ENCODE measurements at places on chromosomes 13 and 19.

DNA sequence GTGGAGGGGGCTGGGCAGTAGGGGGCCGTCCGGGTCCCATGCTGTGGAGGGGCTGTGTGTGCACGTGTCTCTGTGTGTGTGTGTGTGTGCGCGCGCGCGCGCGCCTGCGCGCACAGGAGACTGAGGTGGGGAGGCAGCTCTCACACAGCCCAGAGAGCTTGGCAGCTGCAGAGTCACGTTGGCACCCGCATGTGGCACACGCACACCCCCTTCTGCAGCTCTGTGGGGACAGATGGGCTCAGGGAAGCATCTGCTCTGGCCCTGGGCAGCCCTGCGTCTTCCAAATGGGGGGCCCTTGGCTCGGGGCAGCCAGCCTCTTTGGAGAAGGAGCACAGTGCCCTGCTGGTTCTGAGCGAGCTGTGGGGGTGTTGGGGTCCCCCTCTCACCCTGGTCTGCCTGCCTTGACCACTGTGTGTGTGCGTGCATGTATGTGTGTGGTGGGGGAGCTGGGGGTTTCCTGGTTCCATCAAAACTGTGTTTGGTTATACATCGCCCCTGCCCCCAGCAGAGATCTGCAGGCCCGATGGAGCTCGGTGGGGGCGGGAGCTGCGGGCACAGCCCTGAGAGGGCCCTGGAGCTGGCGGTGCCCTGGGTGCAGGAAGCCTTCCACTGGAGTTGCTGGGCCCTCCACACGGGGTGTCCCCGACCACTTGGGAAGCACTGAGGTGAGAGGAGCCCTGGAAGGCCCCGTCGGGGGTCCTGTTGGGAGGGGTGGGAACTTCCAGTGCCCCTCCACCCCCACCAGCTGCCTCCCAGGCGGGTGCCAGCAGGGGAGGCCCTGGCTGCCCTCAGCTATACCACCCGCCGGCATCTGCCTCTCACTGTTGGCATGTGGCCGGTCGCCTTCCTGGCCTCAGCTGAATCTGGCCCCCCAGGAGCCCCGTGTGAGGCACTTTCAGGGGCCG is 67.1 kb downstream of the KDM4B start:
- DNase-seq = no peak

DNA sequence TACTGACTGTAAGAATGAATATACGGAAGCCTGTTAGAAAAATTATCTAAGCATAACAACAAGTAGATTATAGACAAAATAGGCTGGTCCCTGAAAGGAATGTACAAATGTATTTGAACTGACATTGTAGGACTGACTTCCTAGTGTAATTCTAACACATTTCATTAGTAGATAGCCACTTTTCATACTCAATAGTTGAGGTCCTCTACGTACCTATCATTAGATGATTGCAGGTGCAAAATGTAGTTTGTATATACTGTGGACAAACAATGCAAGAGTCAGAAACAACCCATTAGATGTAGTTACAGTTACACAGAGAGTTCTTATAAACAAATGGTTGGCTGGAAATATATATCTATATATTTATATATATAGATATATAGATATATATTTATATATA is 402.3 kb upstream of the SLITRK6 start:
- DNase-seq = no peak

GRCh38 chr13:113634279-113635047 is 23.5 kb downstream of the ATP4B start:
- no peak for DNase-seq

DNA sequence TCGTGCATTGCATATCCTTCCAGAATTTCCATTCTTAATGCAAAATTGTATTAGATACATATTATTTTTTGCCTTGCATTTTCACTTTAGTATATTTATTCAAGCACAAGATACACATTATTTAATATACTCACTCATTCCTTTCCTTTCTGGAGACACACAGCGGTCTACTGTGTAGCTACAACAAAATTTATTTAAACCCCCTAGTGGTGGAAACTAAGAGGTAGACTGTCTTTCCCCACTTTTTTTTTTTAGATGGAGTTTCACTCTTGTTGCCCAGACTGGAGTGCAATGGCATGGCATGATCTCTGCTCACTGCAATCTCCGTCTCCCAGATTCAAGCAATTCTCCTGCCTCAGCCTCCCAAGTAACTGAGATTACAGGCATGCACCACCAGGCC is 2040.3 kb upstream of the PCDH20 start:
- no peak for DNase-seq

GRCh38 chr19:46926170-46927071 is 65.6 kb downstream of the ARHGAP35 start:
- DNase-seq = no peak

GRCh38 chr19:44648631-44649251 is 5.0 kb downstream of the PVR start:
- no peak for DNase-seq

- no peak for DNase-seq
Measured at GRCh38 chr19:15296353-15296752, 36.0 kb downstream of the BRD4 start.

GRCh38 chr19:15118248-15118647 is 11.0 kb downstream of the SYDE1 start:
- no peak for DNase-seq

DNA sequence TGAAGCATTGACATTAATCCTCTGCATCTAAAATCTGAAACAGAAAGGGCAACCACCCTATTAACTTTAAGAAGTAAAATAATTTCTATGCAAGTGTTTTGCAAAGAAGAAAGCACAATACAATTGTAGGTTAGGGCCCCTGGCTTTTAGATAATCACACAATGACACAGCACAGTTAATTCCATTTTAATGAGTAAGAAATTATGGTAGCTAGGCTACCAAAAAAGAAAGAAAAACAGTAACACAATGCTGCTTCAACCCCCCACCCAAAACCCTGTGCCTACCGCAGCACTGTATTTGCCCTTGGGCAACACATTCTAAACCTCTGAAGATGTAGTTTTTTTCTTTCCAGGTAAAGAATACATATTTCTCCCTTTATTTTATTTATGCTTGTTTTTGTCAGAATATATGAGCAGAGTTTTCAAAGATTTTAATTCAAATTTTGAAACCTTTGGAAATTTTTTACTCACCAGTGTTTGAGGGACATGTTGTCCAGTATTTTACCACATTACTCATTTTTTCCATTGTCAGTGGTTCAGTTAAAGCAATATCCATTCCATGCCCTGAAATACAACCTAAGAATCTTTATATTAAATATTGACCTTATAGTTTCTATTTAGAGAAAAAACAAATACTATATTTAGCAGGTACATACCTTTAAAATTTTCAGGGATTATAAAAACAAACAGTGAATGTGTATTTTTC is 21.1 kb downstream of the SOHLH2 start:
- no peak for DNase-seq

DNA sequence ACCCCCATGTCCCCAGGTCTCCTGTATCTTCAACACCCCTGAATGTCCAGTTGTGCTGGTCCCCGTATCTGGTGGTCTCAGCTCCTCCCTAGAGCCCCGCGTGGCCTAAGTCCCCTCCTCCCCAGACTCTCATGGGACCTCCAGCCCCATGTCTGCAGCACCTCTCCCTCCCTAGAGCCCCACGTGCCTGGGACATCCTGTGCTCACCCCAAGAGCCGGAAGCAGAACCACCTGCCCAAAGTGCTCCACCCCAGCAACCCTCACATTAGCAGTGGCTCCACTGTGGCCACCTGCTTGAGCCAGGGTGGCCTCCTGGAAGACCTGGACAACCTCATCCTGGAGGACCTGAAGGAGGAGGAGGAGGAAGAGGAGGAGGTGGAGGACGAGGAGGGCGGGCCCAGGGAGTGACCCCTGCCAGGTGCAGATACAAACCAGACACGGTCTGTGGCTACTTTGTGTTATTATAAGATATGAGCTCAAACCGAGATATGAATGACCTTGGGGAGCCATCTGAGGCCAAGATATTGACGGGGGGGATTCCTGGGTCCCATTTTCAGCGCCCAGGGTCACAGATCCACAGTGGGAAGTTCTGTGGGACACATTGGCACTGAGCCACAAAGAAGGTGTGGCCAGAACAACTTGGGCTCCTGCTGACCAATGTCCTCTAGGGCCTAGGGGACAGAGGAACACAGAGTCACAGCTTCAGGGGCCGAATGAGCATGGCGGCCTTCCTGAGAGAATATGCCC is 6.0 kb downstream of the SHFL start:
- DNase-seq = no peak

- DNase-seq = no peak
Measured at GRCh38 chr13:110044551-110045111, 258.2 kb upstream of the IRS2 start.

GRCh38 chr19:6041991-6042481 is 64.1 kb upstream of the RANBP3 start:
- DNase-seq = no peak

DNA sequence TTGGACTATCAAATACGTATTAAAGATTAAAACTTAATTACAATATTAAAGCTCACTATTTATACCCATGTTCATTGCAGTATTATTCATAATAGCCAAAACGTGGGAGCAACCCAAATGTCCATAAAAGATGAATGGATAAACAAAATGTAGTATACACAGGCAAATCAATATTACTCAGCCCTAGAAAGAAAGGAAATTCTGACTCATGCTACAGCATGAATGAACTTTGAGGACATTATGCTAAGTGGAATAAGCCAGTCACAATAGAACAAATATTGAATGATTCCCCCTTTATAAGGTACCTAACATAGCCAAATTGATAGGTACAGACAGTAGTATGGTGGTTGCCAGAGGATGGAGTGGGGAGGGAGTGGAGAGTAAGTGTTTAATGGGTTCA is 457.3 kb downstream of the FGF14 start:
- DNase-seq = no peak

DNA sequence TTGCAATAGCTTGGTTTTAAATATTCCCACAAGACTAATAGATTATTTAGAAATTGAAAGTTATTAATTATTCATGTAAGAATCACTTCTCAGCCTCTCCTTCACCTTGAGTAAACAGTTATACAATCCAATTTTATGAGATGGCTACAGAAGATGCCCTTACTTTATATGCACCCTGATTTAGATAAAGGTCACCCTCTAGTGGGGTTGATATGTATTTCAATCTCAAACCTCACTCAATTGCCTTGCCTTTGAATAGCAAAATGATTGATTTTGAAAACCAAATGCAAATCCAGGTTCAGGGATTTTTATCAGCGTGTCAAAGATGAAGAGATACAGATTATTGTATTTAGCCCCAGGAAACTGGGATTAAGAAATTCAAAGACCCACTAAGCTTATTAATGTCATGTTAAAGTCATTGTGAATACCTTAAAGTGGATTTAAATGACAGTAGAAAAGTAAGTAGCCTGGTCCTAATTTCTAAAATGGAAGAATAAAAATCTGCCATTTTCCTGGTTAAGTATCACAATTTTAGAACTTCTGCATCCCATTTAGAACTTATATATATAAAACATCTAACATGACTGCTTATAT is 305.1 kb downstream of the ITGBL1 start:
- DNase-seq = peak; percentile 13

- no peak for DNase-seq
Measured at GRCh38 chr13:81051873-81052272, 710.9 kb upstream of the SPRY2 start.
